ENCODE measurements at places on chromosomes 2 and 18. TPM values are rescaled to one million over a fixed set of nuclear protein-coding genes. Genes with fewer than 3 reads are reported as not detected.

The SCG2 gene
- total RNA-seq, result 2.4 TPM

The EIF2AK3 gene
- 13.7 TPM for total RNA-seq

The SNX17 gene
- 307 TPM for total RNA-seq

The NOSTRIN gene
- total RNA-seq, result not detected

The COL4A3 gene
- total RNA-seq, result 3.9 TPM

- no peak for DNase-seq
Measured at GRCh38 chr2:100067784-100068183, 74.6 kb downstream of the AFF3 start.

- DNase-seq, result no peak
Measured at GRCh38 chr2:143157001-143157400, 27.8 kb downstream of the ARHGAP15 start.

GRCh38 chr2:8281950-8282857 lies 399.7 kb upstream of the ID2 start:
- DNase-seq, result no peak

DNA sequence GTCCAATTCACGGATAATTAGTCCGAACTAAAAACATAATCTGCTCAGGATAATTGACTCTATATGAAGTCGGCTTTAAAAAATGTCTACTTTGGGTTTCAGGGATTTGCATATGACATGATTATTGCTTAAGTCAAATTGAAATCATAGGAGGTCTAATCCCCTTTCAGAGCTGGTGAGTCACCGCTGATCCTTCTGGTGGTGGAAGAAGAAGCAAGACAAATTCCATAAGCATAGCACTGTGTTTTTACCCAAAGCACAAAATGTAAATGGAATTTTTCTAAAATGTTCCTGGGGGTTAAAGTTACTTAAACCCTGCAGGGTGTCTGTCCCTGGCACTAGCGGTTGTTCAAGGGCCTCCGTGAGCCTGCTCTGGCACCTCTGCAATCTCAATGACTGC lies 460.2 kb downstream of the LRATD1 start:
- DNase-seq, result no peak

DNA sequence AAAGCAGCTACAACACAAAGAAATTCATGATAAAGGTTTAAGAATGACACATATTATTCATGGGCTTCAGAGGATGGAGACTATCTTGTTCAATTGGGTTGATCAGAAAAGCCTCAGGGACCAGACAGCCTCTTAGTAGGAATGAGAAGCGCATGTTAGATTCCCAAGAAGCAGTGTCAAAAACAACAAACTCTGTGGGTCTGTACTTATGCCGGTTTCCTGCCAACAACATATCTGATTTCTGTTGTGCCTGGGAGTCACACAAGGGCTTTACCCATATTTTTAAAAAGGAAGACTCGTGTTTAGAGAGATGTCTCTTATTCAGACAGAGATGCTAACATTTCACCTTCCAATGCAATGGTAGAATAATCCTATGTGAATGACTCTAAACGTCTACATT lies 2180.6 kb upstream of the CELF4 start:
- no peak for DNase-seq

DNA sequence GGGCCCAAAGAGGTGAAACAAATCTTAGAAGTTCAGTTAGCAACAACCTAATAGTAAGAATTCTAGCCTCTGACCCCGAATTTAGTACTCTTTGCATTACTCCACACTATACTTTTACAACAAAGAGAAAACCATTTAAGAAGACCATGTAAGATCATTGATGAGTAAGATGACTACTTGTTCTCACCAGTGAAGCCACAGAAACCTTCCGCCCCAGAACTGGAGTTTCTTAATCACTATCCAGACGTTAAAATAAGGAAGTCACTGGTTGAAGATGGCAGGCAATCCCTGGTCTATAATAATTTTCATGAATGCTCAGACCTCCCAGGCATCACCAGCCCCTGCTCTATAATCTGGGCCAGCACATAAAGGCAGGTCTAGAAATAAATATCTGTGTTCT lies 95.0 kb downstream of the TMEM163 start:
- no peak for DNase-seq

- no peak for DNase-seq
Measured at GRCh38 chr2:229044581-229044980, 226.5 kb downstream of the PID1 start.

GRCh38 chr2:28469304-28469703 lies 26.6 kb upstream of the PLB1 start:
- DNase-seq, result no peak

GRCh38 chr2:23489471-23490322 lies 104.7 kb downstream of the KLHL29 start:
- DNase-seq, result no peak

DNA sequence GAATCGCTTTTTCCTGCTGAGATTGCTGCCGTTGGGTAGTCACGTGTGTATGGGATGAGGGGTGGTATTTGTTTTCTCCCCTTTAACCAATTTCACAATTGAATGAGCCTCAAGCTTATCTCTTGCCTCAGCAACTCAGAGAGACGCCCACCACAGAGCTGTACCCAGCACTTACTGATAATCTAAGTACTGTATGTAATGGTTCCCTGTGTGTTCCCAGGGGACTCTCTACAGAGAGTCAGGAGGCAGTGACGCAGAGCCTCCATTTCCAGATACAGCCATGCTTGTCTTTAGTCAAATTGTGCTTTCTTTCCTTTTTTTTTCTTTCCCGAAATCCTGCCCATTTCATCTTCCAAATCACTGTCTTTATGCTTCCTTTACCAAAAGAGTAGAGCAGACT lies 1102.1 kb upstream of the KLHL29 start:
- no peak for DNase-seq

DNA sequence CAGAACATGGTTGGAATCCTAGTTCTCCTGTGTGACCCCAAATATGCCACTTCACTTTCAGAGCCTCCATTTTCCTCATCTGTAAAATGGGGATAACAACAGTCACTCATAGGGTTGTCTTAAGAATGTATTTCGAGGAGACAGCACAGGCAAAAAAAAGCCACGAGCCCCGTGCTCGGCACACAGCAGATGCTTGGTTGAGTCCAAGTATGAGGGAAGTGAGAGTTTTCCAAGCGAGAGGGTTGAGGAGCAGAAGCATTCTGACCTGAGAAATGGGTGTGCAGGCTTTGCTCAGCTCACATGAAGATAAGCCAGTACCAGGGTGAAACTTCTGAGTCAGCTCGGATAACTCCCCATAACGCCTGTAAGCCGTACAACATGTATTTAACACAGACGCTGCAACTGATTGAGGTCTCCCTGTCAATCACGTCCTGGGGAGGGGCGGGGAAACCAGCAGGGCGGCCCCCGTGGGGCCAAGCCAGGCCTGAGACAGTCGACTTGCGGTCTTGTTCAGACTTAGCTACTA lies 23.0 kb upstream of the ODC1 start:
- DNase-seq, result no peak

- no peak for DNase-seq
Measured at GRCh38 chr18:52657043-52657805, 317.2 kb downstream of the DCC start.

DNA sequence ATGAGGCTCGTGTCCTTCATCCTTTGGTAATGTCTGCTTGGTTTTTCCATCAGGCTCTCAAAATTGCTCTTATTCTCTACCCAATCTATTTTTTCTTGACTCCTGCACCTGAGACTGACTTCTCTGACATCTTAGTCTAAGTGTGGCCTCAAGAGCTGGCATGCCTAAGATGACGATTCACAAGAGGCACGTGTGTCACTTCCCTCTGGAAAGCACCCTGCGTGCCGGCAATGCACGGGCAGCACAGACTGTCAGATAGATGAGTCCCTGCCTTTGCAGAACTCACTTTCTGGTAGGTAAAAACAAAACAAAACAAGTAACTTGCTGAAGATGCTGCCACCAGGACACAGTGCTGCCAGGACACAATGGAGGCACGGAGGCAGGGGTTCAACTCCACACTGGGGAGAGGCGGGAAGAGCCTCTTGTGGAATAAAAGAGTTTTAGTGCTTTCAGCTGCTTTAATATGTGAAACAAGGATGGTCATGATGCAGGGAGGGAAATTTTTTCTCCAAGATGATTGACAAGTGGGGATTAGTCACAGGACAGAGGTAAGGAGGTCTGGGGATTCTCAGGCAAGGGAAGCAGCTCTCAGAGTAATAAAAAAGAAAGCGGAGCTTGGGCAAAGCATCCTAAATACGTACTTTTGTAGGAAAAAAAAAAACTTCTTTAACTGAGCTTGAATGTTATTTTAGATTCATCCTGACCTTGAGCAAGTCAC lies 27.3 kb downstream of the CYB5A start:
- DNase-seq, result no peak

DNA sequence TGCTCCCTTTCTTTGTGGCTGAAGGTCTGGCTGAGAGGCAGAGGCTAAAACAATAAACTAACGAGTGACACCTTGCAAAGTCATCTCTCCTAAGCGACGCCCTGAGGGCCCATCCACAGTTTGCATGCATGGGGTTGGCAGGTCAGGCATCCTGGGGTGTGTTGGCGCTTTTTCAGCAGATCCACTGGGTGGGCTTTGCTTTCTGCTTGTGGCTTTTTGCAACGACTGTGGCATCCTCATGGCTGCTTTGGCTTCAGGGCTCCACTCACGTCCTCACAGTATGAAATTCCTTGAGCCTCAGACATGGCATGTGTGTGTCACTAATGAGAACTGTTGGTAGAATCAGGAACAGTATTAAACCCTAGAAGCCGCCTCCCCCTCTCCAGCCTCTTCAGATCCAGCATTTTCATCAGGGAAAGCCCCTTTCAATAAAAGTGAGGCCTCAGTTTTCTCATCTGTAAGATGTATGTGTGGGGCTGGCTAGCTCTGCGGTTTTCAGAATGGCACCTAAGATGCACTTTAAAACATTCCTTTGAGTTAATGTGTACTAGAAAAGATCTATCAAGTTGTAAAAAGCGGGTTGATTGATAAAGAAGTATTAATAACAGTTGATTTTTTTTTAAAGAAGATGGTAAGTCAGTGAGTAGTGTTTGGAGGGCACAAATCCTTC lies 72.5 kb downstream of the SH3BP4 start:
- DNase-seq, result peak; percentile 90

- peak; percentile 39 for DNase-seq
Measured at GRCh38 chr2:96554293-96555145, 18.0 kb downstream of the ARID5A start.

DNA sequence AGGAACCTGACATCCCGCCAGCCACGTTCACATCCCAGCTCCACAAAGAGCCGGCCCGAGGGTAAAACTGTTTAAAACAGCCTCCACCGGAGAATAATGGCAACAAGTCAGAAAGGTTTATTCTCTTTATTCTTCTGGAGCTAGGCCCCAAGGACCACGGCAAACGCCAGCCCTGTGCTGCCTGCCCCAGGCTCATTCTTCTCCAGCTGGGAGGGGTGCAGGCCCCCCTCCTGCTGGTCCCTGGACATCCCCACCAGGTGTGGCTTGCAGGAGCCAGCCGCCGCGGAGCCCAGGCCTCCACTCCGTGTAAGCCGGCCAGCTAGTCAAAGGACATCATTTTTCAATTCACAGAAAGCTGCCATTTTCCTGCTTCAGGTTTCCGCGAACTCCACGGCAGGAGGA lies 65.8 kb upstream of the SALL3 start:
- no peak for DNase-seq

GRCh38 chr2:195509551-195509950 lies 147.5 kb upstream of the SLC39A10 start:
- DNase-seq, result no peak

- no peak for DNase-seq
Measured at GRCh38 chr2:150369862-150370261, 117.6 kb downstream of the RND3 start.

All from Caki2 (cell line).